ENCODE measurements at places on chromosomes 12 and 14. TPM values are rescaled to one million over a fixed set of nuclear protein-coding genes. Genes with fewer than 3 reads are reported as not detected.

The NFATC4 gene
- total RNA-seq, result 6.7 TPM

The AKAP3 gene
- total RNA-seq, result 4.4 TPM

The DAO gene
- not detected for total RNA-seq

The TRHDE gene
- total RNA-seq, result 17.5 TPM

- peak; percentile 53 for DNase-seq
Measured at GRCh38 chr14:72311116-72311515, 378.9 kb downstream of the RGS6 start.

DNA sequence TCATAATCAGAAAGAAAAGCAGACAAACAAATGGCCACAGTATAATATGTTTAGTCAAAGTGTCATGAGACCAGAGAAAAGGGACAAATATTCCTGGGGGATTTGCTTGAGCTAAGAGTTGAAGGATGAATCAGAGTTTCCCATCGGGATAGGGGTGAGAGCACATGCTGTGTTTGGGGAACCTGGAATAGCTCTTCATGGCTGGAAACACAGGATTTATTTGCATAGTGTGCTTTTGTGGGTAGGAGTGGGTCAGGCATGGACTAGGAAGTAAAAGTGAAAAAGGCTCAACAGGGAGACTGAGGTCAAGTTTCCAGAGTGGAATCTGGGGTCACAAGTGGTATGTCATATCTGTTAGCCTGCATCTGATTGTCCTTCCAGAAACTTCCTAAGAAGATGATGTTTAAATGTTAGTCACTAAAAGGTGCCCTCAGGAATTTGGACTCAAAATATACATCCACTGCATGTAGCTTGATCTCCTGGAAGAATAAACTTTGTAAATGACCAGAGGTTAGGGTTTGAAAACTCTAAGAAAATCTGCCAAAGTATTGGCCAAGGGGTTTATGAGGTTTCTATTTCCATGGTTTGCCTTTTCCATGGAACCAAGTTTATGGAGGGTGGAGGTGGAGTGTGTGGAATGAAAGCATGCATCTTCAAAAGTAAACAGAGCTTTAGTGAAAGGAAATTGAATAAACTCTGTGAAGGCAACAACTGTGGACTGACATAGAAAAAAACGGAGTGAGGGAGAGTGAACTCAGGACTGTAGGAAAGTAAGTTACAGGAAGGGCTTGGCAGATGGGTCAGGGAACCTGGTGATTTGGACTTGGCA, 344.6 kb downstream of the C12orf75 start:
- peak; percentile 20 for DNase-seq

- no peak for DNase-seq
Measured at GRCh38 chr12:119036878-119037825, 55.8 kb downstream of the SRRM4 start.

GRCh38 chr12:114480337-114481199, 74.6 kb upstream of the TBX5 start:
- DNase-seq, result no peak

GRCh38 chr14:56324454-56324853, 206.2 kb downstream of the PELI2 start:
- DNase-seq, result no peak

DNA sequence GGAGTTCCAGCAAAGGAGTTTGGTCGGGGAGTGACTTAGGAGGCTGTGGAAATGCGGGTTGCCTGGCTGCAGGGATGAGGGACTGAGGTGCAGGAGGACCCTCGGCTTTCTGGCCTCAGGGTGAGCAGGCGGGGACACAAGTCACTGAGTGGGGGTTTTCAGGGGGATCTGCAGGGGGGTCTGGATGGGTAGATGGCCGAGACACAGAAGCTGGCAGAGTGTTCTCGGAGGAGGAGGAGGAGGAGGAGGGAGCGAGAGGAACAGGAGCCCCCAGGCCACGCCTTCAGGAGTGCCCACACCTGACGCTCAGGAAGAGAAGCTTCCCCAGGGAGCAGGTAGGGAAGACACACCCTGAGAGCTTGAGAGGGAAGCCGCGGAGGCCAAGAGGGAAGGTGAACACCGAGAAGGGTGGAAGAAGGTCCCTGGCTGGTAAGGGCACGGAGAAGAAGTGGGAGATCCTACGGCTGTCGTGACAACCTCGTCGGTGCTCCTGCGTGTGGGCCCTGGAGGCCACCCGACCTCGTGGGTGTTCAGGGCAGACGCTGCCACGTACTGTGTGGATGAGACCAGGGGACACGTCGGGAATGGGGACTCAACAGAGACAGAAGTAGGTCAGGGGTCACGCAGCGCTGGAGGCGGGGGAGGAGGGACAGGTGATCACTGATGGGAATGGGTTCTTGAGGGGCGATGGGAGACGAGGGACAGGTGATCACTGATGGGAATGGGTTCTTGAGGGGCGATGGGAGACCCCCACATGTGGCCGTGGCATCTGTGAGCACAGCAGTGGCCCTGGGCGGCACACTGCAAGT, 109.4 kb downstream of the PIWIL1 start:
- no peak for DNase-seq
